ENCODE measurements at places on chromosomes 1 and 21. TPM values are rescaled to one million over a fixed set of nuclear protein-coding genes. Genes with fewer than 3 reads are reported as not detected.

- DNase-seq: no peak
- H3K27me3 ChIP-seq: no peaks in the 10 kb centered on the region
- no peak overlapping the region for H3K27ac ChIP-seq
- H3K4me1 ChIP-seq: peaks cover 9% of the 10 kb centered on the region
- no peak overlapping the region for H3K4me3 ChIP-seq
These were observed 29.5 kb downstream of the C2CD2 start for GRCh38 chr21:41924368-41924754.

Gene CCDC27
- total RNA-seq: not detected

Gene LYST
- total RNA-seq: 6.8 TPM

DNA sequence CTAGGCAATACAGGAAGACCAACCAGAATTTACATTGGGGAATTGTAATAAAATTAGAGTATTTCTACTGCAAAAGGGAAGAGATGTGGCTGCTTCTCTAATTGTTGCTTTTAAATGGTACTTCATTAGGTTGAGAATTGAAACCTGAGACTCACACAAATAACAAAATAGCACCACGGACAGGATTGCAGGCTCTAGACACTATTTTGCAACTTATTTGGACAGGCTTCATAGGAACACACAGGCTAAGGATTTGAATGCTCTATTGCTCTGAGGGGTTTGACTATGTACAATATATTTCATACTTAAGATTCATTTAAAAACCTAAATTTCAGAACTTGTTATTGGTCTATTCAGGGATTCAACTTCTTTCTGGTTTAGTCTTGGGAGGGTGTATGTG is 79.6 kb downstream of the ATP1B1 start:
- H3K27me3 ChIP-seq: no peaks in the 10 kb centered on the region
- H3K4me1 ChIP-seq: no peaks in the 10 kb centered on the region
- no peaks in the 10 kb centered on the region for H3K36me3 ChIP-seq
- DNase-seq: no peak
- H3K27ac ChIP-seq: no peak overlapping the region

GRCh38 chr1:168863772-168864171 is 134.8 kb upstream of the DPT start:
- H3K27ac ChIP-seq: no peak overlapping the region
- no peaks in the 10 kb centered on the region for H3K36me3 ChIP-seq
- no peaks in the 10 kb centered on the region for H3K4me1 ChIP-seq
- no peaks in the 10 kb centered on the region for H3K27me3 ChIP-seq
- no peak for DNase-seq

DNA sequence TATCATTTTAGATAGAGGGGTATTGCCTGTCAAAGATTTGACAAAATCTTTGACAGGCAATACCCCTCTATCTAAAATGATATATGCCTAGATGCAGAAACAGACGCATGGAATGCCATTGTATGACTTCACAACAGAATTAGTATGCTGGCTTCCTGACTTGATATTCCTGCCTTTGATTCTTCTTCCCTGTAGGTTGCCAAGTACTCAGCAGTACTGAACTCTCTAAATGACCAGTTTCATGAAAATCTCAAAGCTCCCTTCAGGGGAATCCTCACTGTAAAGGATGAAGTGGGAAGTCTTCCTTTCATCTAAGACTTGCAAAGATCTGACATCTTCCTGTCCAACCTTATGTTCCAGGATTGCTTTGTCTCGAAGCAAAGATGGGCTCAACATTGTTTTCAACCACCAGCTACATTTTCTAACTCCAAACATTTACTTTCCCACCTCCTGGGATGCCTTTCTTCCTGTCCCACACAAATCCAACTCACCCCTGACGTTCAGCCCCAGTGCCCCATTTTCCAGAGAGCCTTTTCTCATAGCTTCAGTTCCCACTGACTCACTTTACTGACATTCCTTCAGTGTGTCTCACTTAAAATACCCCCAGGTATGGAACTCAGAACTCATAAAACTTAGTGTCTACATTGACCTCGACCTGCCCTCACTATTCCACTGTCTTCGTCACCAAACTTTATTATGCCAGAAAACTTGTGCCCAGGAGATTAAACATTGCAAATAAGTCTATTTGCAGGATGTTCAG is 67.3 kb upstream of the KCNJ6 start:
- DNase-seq: no peak
- no peak overlapping the region for H3K4me3 ChIP-seq
- H3K4me1 ChIP-seq: no peaks in the 10 kb centered on the region
- no peak overlapping the region for H3K27ac ChIP-seq

DNA sequence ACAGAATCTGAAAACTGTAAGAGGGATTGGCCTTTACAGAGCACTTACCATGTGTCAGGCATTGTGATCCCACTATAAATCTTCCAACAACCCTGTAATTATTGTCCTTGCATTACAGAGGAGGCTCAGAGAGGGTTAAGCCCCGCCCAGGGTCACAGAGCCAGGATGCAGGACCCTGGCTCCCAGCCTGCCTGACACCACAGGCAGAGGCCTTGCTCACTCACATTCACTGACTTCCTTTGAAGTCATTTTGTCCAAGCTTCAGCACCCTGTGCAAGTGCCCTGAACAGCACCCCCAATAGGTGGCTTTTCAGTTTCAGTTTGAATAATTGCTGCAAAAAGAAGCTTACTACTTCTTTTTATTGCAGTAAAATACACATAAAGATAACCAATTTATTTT is 256.8 kb upstream of the NFIA start:
- DNase-seq: peak; percentile 52
- no peaks in the 10 kb centered on the region for H3K36me3 ChIP-seq
- H3K4me3 ChIP-seq: no peak overlapping the region
- no peak overlapping the region for H3K27ac ChIP-seq
- H3K4me1 ChIP-seq: no peaks in the 10 kb centered on the region

Gene KRTAP12-2
- 1.2 TPM for total RNA-seq

DNA sequence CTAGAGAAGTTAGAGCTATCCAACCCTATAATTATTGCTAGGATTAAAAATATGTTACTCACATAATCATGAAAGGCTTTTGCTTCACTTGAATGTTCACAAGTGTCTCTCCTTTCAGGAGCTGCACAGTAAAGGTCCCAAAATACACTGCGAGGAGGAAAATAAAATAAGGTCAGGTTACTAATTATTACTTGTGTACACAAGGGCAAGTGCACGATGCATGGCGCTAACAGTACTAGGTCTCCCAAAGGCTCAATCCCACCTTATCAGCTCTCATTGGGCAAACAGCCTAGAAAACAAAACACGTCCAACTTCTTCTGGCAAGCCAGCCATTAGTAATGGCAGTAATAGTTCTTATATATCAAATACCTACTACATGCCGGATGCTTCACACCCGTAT is 4.4 kb downstream of the SSBP3 start:
- H3K4me1 ChIP-seq: peaks cover 21% of the 10 kb centered on the region
- no peaks in the 10 kb centered on the region for H3K27me3 ChIP-seq
- no peak overlapping the region for H3K27ac ChIP-seq
- no peak for DNase-seq

Gene COL9A2
- total RNA-seq: 295 TPM

DNA sequence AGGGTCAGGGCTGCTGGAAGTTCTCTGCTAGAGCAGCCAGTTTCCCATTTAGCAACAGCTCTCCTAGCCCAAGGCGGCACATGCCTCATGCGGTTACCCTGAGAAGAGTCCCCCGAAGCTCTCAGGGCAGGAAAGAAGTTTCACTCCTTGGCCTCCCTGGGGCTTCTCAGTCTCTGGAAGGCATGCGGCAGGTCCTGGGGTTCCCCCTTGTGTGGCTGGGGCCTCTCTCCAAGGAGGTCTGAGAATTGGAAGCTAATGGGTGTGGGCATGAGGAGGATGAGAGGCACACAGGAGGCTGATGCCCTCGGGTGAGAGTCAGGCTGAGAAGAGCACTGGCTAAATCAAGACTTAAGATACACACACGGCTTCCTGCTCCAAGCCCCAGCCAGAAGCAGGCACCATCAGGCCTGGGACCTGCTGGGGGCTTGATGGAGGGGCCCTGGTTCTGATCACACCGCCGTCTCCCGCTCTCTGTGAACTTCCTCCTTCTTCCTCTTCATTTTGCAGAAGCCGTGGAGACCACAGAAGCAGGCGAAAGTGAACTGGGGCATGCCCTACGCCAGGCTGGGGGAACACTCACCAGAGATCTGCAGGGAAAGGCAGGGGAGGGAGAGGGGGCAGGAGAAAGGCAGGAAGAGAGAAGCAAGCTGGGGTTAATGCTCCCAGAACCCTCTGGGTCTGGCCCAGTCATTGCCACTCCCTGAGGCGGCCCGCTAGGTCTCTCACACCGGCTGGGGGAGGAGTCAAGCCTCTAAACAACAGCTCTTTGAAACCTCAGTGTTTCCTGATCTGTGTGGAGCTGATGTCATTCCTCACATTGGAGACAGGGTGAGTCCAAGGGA is 15.1 kb downstream of the BLACAT1 start:
- peaks cover 35% of the 10 kb centered on the region for H3K4me1 ChIP-seq
- H3K36me3 ChIP-seq: no peaks in the 10 kb centered on the region
- H3K4me3 ChIP-seq: no peak overlapping the region
- H3K27me3 ChIP-seq: no peaks in the 10 kb centered on the region

DNA sequence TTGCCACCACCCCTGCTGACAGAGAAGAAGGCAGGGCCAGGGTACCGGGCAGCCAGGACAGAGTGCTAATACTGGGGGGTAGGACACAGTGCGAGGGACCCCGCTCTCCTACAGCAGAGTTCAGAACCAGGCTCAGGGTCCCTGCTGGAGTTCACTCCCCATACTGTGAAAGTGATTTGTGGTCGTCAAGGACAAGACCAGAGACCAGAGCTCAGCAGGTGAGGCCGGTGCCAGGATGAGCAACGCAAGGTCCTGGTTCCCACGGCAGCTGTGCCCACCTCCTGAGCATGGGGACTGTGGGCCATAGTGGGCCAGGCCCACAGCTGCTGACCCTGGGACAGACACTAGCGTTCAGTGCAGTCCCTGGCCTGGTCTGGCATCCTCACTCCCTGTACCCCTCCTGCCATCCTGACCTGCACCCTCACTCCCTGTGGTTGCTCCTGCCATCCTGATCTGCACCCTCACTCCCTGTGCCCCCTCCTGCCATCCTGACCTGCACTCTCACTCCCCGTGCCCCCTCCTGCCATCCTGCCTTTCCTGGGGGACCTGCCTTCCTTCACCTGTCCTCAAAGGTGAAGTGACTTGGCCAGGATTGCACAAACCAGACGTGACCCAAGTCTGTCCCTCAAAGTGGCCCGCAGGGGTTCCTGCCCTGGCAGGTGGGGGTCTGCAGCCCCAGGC is 13.8 kb upstream of the PTTG1IP start:
- H3K36me3 ChIP-seq: no peaks in the 10 kb centered on the region
- H3K27ac ChIP-seq: no peak overlapping the region
- H3K4me1 ChIP-seq: no peaks in the 10 kb centered on the region
- no peaks in the 10 kb centered on the region for H3K27me3 ChIP-seq
- DNase-seq: peak; percentile 32
